Activated CD4-positive, alpha-beta T cell treated with anti-CD3 and anti-CD28 coated beads, Interleukin-2, amount 50 U/mL, for 1 hour (primary cell): ENCODE measurements at places on chromosomes 1 and 21.

GRCh38 chr1:112322018-112322417, 74.0 kb upstream of the CTTNBP2NL start:
- no peak for DNase-seq

- DNase-seq: no peak
Measured at GRCh38 chr1:64692911-64693310, 52.0 kb upstream of the RAVER2 start.

GRCh38 chr1:95509989-95510388, 276.0 kb downstream of the RWDD3 start:
- DNase-seq: no peak

- DNase-seq: no peak
Measured at GRCh38 chr1:63411066-63411465, 43.6 kb downstream of the ALG6 start.

DNA sequence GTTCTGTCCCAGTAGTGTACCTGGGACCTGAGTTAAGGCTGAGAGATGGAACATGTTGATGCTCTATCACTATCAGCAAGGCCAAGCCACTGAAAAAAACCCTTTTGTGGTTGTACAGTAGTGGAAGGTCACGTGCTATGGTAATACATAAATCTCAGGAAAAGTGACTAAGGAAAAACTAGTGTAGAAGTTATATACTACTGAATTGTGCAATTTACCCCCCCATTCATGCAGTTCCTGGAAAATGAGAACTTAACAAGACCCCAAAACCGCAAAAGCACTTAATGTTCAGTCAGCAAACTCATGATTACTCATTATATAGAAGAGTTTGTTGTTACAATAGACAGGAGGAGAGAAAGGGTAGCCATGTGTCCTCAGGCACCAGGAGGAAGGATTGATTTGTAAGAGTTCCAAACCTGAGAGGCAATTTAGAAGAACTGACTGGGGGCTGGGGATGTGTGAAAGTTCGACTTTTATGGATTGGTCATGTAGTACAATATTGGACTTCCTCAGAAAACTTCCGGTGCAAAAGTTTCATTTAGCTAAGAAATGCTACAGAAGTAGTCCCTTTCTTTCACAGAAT, 91.6 kb downstream of the RGL1 start:
- no peak for DNase-seq

GRCh38 chr1:24657781-24658180, 14.7 kb downstream of the SRRM1 start:
- DNase-seq: no peak

GRCh38 chr1:110035236-110035752, 870 bp downstream of the STRIP1 start:
- DNase-seq: no peak

GRCh38 chr21:15722591-15723324, 7.0 kb upstream of the USP25 start:
- no peak for DNase-seq

- no peak for DNase-seq
Measured at GRCh38 chr1:202202500-202203168, 9.0 kb downstream of the LGR6 start.

GRCh38 chr1:45032837-45033236, 20.8 kb downstream of the UROD start:
- DNase-seq: no peak

- no peak for DNase-seq
Measured at GRCh38 chr1:56979986-56980755, 14.4 kb upstream of the C8B start.

DNA sequence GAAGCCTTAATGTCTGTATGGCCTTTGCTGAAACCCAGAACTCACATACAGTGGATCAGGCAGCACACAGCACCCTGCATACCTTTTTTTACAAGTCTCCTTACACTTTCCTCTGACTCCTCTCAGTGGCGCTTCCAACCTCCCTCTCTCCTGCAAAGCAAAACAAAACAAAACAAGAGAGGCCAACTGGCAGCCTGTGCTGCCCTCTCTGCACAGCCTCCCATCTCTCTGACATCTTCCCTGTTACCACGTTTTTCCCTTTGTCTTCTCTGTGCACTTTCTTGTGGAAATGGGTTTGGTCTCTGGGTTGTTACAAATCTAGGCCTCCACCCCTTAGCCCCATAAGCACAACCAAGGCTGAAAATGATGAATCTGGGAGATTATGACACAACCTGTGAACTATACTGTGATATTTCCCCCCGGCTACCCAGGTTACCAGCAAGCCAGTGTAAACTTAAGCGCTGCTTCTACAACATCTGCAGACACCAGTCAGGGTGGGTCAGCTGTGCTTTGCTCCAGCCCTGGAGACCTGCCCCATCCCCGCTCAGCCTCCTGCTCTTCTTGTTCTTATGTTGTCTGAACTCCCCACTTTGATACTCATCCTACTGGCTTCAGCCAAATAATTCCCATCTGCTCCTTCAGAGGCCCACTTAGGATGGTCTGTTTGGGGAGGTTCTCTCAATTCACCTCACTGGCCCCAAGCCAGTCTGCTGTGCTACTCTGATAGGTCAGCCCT, 54.9 kb upstream of the FMOD start:
- no peak for DNase-seq

GRCh38 chr1:183147735-183148134, 38.3 kb upstream of the LAMC2 start:
- DNase-seq: no peak

DNA sequence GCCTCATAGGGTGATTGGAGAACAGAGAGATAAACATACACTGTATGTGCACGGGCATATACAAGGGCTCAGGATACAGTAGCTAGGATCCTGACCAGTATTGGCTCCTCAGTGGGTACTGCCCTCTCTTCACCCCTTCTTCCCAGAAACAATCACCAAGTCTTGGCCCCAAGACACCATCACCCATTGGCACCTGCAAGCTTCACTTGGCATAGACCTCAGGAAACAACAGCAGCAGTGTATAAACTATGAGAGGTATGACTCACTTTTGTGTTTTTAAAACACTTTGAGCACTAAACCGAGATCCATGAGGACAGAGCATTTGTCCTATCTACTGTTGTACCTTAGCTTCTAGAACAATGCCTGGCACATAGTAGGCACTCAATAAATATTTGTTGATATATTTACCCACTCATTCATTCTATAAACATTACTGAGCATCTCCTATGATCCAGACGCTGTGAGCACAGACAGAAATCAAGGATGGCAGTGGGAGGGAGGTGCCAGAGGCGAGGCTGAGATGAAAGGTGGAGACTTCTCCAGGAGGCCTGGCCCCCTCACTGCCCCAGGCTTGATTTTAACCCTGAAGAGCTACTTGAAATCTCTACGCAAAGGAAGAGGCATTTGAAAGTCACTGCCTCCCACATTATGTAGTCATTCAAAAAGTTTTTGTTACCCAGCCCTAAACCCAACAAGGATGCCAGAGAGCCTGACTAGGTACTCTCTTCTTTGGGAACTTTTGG, 95.2 kb downstream of the CAMK2N1 start:
- no peak for DNase-seq

- DNase-seq: no peak
Measured at GRCh38 chr1:172814428-172814827, 155.5 kb downstream of the FASLG start.

DNA sequence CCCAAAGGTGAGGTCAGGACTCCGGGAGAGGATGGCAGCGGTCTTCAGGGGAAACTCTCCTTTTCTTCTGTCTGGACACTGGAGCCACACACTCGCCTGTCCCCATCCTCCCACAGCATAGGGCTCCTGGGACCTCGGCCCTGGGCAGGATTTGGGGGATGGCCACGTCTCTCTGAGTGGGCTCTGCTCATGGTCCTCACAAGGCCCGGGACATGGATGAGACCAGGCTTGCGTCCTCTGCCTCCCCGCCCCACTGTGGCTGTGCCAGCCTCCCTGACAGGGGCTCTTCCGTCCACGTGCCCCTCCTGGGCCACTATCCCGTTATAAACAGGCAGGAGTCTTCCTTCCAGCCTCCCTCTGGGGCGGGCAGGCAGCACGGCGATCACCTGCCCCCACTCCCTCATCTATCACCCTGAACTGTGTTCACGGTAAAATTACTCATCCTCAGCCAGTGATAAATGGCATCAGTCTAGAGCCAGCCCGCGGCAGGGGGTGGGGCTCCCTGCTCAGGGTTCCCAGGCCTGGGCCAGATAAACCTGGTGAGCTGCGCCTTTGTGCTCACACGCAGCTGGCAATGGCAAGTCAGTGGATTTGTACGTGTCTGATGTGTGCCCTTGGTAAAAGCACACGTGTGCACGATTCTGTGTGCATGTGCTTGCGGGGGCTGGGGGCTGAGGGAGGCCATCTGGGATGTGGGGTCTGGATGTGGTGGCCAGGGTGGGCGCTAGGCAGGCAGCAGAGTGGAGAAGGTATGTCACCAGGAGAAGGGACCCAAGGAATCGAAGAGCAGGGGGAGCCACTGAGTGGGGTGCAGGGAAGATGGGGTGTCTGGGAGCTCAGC, 12.6 kb upstream of the SAMD11 start:
- no peak for DNase-seq

DNA sequence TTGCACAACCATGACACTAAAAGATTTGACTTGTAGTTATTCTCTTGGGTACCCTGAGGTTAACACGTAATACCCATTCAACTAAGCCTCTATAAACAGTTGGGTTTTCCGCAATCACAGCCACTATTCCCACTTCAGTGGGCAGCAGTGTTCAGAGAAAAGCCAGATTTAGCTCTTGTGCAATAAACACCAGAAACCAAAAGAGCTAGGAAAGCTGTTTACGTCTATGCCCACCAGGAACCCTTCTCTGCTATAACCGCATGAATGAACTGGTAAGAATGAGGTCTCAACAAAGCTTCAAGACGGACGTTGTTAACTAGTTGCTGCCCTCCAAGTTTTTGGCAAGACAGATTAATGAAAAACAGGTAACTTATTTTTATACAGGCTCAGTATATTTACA, 101.3 kb downstream of the SLC45A1 start:
- DNase-seq: no peak

- DNase-seq: no peak
Measured at GRCh38 chr1:54255026-54255702, 55.2 kb downstream of the MRPL37 start.

- no peak for DNase-seq
Measured at GRCh38 chr21:27954543-27955165, 987.8 kb upstream of the ADAMTS5 start.

- DNase-seq: no peak
Measured at GRCh38 chr1:109816175-109816811, 52.6 kb upstream of the EPS8L3 start.

- no peak for DNase-seq
Measured at GRCh38 chr1:153833171-153833570, 58.0 kb downstream of the SLC27A3 start.

GRCh38 chr1:177032434-177032833, 132.1 kb downstream of the ASTN1 start:
- no peak for DNase-seq

- DNase-seq: no peak
Measured at GRCh38 chr1:44047131-44047530, 15.9 kb upstream of the SLC6A9 start.

DNA sequence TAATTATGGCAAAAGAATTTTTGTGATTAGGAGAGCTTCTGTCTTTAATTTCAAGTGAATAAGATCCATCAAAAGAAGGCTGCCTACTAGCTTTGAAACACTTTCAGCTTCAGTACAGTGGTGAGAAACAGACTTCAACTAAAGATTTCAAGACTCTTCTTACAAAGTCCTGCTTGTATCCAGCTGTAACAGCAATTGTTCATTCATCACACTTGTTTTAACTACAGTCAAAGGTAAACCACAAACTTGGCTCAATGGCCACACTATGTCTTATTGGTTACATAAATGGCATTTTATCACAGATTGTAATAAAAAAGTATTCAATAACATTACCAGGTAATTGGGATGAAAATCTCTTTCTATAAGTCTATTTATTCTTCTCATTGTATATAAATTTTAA, 59.2 kb downstream of the WARS2 start:
- DNase-seq: no peak

- DNase-seq: no peak
Measured at GRCh38 chr1:221987860-221988520, 246.1 kb upstream of the DUSP10 start.

DNA sequence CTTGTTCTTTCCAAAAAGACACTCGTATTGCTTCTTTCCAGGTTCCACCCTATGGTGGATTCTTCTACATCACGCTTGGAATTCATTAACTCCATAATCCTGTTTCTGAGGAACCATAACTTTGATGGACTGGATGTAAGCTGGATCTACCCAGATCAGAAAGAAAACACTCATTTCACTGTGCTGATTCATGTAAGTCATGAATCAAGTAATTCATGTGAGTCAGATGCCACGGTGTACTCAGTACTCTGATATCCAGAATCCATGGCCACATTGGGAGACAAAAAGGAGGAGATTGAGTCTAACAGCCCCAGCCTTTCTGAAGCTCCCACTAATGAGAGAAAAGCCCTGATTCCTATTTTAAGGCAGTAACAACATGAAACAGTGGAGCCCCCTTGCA, 7.4 kb downstream of the CHI3L2 start:
- DNase-seq: no peak

- no peak for DNase-seq
Measured at GRCh38 chr1:7543718-7544090, 227.4 kb upstream of the VAMP3 start.

DNA sequence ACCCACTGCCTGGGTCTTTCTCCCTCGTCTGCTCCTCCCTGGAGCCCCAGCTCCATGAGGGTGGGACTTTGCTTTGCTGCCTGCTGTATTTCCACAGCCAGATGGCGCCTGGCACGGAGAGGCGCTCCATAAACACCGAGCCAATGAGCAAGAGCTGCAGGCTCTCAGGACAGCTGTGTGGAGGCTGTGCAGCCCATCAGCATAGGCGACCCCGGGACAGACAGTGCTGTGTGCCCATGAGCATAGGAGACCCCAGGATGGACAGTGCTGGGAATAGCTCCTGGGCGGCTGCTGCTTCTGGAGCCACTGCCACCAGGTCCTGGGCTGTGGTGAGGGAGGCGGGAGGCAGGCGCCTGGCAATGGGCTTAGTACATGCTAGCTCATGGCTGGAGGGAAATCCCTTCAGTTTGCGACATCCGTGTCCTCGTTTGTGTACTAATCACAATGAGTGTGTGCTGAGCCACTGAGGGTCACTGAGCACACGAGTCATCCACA, 29.2 kb downstream of the CEP104 start:
- no peak for DNase-seq

DNA sequence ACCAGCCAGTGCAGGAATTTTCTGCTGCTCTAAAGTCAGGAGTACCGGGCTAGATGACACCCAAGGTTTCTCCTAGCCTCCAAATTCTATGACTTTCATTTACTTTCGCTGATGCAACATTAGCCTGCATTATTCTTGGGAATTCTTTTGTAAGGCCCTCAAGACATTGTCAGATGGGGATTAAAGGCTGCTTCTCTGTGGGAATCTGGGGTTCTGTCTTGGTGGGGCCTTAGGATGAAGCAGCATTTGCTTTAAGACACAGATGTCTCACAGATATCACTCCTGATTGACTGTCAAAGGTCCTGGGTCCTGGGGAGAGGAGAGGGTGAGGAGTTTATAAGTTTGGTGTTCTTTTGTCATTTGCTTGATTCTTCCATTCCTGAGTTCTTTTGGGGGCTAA, 11.6 kb downstream of the PKP1 start:
- DNase-seq: no peak
